ENCODE measurements at places on chromosomes 1 and 21. TPM values are rescaled to one million over a fixed set of nuclear protein-coding genes. Genes with fewer than 3 reads are reported as not detected.

Gene KCNJ9
- not detected for total RNA-seq

Gene ATP1A2
- total RNA-seq = not detected

Gene OR2T33
- not detected for total RNA-seq

Gene CCDC17
- 1.9 TPM for total RNA-seq

Gene AMY2B
- 9.7 TPM for total RNA-seq

Gene S100A9
- not detected for total RNA-seq

Gene CLCNKB
- total RNA-seq = not detected

Gene SPRR2F
- not detected for total RNA-seq

Gene CFHR2
- total RNA-seq = not detected

Gene CHRM3
- total RNA-seq = 0.36 TPM

Gene CD34
- 0.05 TPM for total RNA-seq

Gene ERICH3
- total RNA-seq = not detected

DNA sequence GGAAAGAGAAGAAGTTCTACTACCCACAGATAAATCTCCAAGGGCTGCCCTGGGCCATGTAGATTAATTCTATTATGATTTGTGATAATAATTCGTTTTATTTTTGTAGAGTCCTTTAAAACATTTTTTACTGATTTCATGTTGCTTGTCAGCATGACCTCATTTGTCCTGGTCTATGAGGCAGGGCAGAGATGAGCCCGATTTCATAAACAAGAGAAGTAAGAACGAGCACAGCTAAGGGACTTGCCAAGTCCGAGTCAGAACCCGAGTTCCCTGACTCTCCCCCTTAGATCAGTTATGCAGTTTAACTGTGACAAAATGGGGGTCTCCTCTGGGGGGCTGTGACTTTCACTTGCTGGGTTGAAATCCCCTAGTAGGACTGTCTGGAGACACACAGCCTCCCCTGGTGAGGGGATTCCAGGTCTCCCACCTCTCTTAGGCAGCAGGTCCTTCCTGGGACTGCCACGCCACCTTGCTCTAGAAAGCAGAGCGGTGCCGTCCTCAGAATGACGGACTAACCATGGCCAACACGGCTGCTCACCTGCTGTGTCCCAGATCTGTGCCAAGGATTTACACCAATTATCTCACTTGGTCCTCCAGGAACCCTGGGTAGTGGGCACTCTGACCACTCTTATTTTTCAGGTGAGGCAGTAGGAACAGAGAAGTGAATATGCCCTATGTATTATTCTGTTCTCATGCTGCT lies 31.0 kb upstream of the SOX13 start:
- DNase-seq = no peak

DNA sequence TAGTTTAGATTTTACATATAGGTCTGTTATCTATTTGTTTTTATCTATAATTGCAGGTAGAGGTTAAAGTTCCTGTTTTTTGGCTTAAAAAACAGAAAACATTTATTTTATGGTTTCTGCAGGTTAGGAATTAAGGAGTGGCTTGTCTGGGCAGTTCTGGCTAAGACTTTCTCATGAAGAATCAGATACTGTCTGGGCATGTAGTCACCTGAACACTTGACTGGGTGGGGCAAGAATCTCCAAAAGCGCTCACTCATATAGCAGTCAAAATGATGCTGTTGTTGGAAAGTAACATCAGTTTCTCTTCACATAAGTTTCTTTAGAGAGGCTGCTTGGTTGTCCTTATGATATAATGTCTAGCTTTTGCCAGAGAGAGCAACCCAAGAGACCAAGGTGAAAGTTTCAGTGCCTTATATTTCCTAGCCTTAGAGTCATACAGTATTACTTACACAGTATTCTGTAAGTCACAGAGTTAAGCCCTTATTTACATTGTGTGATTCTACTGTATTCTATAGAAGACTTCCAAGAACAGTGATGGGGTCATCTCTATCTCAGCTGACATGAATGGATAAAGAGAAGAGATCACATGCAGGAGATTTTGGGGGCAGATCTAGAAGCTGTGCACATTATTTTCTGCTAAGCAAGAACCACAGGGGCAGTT lies 125.4 kb upstream of the GPR52 start:
- DNase-seq = no peak

DNA sequence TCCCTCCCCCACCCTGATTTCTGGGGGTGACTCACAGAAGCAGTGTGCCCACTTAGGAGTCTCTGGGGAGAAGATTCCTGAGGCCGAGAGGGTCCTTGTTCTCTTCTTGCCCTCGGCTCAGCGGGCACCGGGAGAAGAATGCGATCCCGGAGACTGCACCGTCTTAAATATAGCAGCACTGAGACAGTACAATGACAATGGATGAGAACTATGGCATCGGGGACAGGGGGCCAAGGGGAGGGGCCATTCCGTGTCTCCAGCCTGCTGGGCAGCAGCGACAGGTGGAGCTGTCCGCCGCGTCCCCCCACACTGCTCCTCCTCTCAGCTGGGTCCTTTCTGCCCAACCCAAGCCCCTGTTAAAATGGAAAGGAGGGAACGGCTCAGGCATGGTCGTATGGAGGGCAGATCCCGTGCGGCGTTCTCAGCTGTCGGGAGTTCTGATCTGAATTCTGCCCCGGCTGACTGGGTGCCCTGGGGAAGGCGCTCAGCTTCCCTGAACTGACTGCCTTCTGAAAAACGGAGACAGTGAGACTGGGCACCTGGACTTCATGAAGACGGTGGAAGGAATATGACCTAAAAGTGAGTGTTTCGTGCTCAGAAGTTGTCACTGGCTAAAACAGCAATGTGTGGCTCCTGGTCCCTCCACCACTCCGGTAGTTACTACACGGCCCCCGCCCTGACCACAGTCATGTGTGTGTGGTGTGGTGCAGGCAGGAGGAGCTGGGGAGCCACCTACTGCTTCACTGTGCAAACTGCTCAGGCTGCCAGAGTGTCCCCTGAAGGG lies at the start of gene MYOM3:
Gene MYOM3 (minus strand): TSS at position 140 of the 784 bp plus-strand sequence. CDS start 3,499 bp downstream, outside the sequence.
- DNase-seq = peak; percentile 86

GRCh38 chr1:76240316-76240715 lies 165.8 kb downstream of the ST6GALNAC3 start:
- DNase-seq = no peak

DNA sequence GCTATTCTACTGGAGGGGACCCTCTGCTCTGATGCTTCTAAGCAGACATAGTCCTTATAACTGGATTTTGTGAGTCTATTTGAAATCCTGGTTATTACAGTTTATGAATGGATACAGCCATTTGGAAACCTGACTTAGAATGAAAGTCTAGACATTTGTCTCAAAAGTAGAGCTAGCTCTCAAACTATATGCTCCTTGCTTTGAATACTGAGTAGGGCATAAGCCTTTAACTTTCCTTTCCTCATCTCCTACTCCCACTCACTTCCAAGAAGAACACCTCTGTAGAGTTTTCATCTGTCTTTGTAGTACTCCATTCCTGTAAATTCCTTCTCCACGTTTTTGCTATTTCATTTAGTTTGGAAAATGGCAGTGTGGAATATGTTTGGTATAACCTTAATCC lies 9.0 kb upstream of the ARID1A start:
- no peak for DNase-seq

DNA sequence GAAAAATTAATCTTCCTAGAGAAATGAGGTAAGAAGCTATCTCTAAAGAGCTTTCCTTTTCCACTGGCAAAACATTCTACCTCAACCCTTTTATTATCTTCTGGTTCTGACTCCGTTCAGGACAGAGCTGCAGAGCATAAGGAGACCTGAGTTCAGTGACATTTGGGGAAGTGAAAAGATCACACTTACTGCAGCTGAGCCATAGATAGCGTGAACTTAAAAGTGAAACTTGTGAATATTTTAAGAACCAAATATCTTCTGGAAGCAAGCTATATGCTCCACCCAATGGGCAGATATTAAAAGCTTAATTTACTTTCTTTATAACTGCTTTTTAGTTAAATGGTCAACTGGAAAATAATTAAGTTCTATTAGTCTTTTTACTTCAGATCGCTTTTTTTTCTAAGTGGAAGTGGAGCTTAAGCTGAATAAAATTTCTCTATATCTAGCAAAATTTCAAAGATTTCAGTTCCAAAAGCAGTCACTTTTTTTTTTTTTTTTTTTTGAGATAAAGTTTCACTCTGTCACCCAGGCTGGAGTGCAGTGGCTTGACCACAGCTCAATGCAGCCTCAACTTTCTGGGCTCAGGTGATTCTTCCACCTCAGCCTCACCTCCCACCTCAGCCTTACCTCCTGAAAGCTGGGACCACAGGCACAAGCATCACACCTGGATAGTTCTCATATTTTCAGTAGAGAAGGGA lies 11.9 kb downstream of the PTPN22 start:
- no peak for DNase-seq

- DNase-seq = no peak
Observed at GRCh38 chr1:18808550-18808949, 50.9 kb downstream of the TAS1R2 start.

DNA sequence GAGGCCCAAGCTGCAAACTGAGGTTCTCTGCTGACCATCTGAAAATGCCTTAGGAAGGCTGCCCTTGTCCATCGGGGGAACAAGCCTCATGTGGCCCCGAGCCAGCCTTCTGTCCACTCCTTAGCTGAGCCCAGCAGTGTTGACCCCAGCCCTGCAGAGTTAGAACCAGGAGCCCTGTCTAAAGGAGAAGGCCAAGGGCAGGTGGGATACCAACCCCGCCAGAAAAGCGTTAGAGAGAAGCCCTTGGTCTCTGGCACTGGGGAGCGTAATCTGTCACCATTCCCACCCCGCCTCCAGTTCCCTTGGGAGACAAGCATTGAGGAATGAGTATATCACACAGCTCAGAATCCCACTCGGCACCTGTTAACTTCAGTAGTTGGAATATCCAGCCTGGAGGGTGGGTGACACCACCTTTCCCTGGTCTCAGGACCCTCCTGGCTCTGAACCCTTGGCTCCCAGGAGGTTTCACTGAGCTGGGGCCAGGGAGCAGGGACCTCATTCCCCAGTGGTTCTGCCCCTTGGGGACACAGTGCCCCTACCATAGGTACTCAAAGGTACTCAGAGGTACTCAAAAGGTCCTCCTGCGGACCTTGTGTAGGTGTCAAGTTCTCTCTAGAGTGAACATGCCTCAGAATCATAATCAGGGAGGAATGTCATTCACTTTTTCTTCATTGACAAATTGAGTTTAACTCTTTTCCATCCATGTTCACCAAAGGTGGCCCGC lies 16.4 kb downstream of the ETS2 start:
- DNase-seq = no peak

- no peak for DNase-seq
Observed at GRCh38 chr1:21568809-21569385, 59.7 kb downstream of the ALPL start.

DNA sequence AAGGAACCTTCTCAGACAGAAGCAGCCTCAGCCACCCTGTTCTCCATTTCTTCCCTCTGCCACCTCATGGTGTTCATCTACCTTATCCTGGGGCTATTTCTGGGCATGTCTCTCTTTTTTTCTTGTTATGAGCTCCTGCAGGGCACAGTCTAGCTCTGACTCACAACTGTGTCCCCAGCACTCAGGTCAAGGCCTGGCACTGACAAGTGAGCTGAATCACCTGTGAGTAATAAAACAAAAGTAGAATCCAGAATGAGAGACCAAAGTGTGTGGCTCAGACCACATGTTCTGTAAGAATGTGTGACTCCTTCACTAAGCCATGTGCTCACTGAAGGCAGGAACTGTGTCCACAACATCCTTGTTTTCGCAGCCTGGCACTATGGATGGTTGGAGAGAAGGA lies 23.2 kb downstream of the C1orf94 start:
- DNase-seq = no peak

GRCh38 chr1:199096591-199096990 lies 457.8 kb downstream of the PTPRC start:
- DNase-seq = no peak

- no peak for DNase-seq
Observed at GRCh38 chr21:38433471-38433870, 64.8 kb downstream of the ERG start.

DNA sequence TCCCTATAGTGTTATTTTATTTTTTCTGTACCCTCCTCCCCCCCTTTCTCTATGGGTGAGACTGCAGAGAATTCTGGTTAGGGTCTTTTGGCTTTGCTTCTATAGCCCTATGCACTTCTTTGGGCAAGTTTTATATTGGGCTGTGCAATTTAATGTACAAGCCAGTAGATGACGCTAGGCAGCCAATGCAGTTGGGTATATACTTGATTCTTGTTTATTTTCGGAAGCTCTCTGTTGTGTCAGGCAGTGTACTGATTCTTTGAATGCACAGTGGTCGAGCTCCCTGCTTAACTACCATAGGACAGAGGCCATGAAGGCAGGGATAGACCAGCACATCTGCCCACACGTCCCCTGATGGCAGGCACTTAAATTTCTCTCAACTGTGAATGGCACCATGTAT lies 34.1 kb upstream of the GPR52 start:
- no peak for DNase-seq

DNA sequence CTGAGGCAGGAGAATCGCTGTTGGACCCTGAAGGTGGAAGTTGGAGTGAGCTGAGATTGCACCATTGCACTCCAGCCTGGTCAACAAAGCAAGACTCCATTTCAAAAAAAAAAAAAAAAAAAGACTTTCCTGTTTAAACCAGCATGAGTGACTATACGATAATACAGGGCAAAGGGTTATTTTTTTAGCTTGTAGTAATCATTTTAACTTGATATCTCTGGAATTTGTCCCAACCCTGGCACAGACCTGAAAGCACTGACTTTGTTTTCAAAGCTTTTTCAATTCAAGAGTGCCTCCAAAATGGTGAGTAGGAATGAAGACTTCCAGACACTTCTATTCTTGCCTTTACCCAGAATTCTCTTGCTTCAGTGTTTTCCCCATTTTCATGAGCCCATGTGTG lies 4.4 kb upstream of the TMCO2 start:
- no peak for DNase-seq

- no peak for DNase-seq
Observed at GRCh38 chr1:165823552-165824268, 3.7 kb upstream of the UCK2 start.

GRCh38 chr1:231844986-231845502 lies 218.5 kb downstream of the DISC1 start:
- peak; percentile 5 for DNase-seq

GRCh38 chr1:59414406-59415133 lies 117.7 kb downstream of the FGGY start:
- DNase-seq = no peak

GRCh38 chr21:37619464-37619974 lies 252.9 kb downstream of the DYRK1A start:
- DNase-seq = no peak

GRCh38 chr1:71834601-71835441 lies 447.5 kb downstream of the NEGR1 start:
- no peak for DNase-seq
